ENCODE measurements at places on chromosomes 16 and 17.

DNA sequence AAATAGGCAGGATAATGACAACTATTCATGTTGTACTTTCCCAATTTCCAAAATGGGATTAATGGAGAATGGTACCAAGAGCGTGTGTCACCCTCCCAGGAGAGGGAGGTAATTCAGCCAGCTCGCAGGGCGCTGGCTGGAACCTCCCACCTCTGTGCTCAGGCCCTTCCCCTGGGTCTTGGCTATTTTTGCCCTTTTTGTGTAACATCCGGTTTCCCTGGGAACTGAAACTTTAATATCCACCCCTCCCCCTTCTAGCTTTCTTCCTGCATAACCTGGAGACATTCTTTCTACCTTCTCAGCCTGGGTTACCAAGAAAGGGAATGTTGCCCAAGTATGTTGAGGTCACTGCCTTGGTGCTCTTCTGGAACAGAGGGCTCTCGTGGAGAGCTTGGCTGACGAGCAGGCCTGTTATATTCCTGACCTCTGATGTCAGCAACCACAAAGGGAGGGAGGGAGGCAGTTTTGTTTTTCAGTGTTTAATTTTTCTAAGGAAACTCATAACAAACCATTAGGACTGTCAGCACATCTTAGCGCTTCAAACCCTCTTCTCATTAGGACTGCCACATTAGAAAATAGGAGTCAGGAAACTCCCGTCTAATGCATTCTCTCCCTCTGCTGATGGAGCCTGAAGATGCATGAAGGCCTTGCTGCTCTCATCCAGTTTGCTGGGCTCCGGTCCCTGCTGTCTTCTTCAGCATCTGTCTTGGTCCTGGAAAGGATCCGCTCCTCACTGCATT is 25.6 kb downstream of the ITGB3 start:
- DNase-seq: peak; percentile 80

GRCh38 chr17:31733326-31733725 is 125.7 kb downstream of the COPRS start:
- no peak for DNase-seq

DNA sequence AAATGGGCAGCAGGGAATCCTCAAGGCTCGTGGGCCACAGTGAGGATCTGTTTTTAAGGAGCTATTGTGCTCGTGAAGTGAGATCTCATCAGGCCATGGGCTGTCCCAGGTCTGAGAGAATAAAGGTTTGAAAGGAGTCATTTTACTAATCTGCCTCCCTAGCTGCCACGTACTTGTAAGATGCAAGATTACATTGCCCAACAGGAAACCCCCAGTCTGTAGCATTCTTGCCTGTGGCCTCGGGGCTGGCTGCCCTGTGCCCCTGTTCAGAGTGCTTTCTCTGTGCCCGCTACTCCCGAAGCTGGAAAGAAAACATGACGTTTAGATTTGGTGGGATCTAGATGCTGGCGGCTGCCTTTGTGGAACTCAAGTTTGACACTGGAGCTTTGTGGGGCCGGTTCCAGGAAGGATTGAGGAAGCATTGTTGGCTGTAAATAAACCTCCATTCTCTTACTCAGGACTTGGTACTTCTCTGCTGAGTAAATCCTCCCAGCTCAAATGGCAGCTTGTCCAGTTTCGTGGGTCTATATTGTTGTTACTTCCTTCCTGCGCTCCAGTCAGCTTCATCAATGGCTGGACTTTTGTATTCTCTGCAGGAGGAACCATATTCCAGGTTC is 21.2 kb downstream of the SAP30BP start:
- DNase-seq: no peak

GRCh38 chr17:17672453-17673368 is 8.5 kb upstream of the RAI1 start:
- no peak for DNase-seq

DNA sequence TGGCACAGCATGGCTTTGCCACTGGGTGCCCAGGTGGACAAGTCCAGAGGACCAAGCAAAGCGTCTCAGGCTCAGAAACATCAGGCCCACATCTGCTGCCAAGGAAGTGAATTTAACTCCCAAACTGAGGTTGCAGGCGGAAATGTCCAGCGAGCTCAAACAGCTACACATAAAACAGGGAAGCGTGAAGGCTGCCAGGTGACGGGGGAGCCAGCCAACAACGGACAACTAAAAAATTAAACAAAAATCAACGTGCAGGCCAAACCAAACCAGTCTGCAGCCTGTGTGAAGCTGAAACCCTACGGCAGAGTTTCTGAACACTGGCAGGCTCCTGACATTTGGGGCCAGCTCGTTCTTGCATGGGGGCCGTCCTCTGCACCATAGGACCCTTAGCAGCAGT is 2.5 kb downstream of the TK1 start:
- no peak for DNase-seq

GRCh38 chr17:78411241-78411857 is 32.9 kb downstream of the PGS1 start:
- DNase-seq: no peak

DNA sequence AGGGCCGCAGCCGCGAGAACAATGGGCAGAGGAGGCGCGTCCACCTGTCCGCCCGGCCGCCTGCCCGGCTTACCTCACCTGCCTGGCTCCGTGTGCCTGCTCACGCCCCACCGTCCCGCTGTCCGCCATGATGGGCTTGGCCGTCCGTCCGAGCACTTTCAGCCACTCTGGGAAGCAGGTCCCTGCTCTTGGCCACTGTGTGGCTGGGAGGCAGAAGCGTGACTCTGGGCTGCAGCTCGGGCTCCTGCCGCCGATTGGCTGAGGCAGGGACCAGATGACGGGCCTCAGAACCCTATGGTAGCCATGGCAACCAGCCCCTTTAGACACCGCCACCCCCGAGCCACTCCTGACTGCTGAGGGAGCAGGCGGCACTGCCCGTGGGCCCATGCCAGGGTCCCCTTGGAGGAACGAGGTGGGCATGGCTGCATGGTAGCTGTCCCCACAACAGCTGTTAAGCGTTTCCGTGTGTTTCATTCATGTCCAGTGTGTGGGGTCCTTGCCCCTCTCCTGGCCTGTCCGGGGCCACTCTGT is 8.9 kb upstream of the AXIN1 start:
- no peak for DNase-seq

- no peak for DNase-seq
Measured at GRCh38 chr17:4902540-4902939, 358 bp downstream of the CHRNE start.

- DNase-seq: no peak
Measured at GRCh38 chr17:48223945-48224344, 116.4 kb downstream of the SNX11 start.

- no peak for DNase-seq
Measured at GRCh38 chr16:57349212-57350031, 9.2 kb upstream of the CCL22 start.

DNA sequence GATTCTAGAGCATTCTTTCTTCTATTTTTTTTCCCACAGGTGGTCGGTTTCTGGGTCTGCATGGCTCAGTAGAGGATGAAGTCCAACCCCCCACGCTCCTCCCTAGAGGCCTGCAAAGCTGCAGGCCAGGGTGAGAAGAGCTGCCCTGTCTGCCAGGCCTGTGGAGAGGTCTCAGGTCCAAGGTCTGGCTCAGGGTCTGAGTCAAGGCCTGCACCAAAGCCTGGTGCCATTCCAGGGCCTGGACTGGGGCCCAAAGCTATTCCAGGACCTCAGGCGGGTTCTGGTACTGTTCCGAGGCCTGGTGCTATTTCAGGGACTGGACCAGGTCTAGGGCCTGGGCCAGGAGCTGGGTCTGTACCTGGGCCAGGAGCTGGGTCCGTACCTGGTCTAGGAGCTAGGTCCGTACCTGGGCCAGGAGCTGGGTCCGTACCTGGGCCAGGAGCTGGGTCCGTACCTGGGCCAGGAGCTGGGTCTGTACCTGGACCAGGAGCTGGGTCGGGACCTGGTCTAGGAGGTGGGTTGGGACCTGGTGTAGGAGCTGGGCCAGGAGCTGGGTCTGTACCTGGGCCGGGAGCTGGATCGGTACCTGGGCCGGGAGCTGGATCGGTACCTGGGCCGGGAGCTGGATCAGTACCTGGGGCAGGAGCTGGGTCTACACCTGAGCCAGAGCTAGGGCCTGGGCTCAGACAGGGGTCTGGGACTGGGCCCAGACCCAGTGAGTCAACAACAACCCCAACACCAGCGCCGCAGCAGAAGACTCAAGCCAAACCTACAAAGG is 3.4 kb downstream of the SDR42E2 start:
- no peak for DNase-seq

- no peak for DNase-seq
Measured at GRCh38 chr17:74953134-74953687, 17.5 kb downstream of the OTOP3 start.

DNA sequence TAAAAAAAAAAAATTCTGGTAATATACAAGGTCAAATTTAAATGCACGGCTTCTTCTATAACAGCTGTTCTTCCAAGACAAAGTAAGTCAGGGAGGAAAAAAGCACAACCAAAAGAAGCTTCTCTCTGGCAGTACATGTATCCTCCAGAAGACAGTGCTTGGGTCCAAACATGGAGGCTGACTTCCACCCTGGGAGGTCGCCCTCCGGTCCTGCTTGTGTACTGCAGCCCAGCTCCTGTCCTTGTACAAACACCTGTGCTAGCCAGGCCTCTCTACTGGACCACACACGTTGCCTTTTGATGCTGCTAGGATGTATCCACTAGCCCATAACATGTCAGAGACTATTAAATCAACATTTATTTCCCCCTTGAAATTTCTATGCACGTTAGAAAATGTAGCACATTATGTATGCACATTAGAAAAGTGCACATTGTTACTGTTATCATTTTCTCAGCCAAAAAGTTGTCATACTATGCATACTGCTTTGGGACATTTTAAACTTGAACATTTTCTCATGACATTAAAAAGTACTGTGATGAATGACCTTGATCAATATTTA is 21.9 kb downstream of the TEKT3 start:
- DNase-seq: no peak

DNA sequence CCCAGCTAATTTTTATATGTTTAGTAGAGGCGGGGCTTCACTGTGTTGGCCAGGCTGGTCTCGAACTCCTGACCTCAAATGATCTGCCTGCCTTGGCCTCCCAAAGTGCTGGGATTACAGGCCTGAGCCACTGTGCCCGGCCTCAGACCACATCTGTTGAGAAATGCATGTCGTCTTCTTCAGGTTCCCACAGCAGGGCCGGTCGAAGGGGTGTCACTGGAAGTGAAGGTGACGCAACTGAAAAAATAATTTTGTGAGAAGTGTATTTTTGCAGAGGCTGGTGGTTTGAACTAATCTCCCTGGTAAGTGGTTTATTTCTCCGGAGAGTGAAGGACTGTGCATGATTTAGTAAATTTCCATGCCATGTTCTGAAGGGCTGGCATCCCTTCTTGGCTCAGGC is 33.4 kb upstream of the IL34 start:
- no peak for DNase-seq

DNA sequence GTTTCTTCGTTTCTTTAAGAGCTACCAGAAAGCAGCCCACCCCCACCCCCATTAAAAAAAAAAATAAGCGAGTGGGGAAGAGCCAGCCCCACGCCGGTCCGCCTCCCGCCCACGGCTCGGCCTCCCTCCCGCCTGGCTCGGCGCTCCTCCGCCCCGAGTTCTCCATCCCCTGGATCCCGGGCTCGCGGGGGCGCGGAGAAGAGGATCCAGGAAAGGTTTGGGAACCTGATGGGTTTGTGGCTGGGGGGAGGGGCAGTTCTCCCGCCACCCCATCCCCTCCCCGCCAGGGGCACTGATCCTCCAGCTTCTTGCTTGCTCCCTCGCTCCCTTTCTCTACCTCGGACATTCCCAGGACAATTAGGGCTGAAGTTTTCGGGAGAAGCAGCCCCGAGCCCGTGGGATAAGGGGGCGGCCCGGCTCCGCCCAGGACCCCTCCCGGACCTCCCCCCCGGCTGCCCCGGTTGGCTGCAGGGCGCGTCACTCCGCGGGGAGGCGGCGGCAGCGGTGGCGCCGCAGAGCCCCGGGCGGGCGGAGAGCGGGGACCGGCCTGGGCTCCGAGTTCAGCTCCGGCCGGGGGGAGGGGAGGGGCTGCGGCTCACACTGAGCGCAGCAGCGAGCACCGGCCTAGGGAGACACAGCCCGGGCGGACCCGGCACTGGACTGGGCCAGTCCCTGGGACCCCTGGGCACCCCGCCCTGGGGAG is 1.0 kb upstream of the SALL1 start:
- peak; percentile 59 for DNase-seq

GRCh38 chr17:10019941-10020451 is 114.9 kb upstream of the RCVRN start:
- DNase-seq: no peak

DNA sequence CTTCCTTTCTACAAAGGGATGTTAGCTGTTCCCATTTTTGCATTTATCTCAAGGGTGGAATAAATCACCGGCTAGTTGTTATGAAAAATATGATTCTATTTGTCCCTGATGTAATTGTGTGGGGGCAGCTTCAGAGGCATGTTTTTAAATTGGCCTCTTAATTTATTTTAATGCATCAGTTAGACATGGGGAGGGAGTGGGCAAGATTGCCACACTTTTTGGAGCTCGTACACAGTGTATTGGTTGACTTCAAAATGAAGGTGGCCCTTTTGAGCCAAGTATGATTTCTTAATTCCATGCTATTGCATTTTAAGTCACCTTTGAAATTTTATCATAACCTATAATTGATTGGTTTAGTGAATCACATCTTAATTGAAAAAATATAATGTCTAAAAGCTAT is 223.7 kb downstream of the CDH11 start:
- no peak for DNase-seq

- no peak for DNase-seq
Measured at GRCh38 chr16:14018851-14019250, 52.3 kb upstream of the MRTFB start.

DNA sequence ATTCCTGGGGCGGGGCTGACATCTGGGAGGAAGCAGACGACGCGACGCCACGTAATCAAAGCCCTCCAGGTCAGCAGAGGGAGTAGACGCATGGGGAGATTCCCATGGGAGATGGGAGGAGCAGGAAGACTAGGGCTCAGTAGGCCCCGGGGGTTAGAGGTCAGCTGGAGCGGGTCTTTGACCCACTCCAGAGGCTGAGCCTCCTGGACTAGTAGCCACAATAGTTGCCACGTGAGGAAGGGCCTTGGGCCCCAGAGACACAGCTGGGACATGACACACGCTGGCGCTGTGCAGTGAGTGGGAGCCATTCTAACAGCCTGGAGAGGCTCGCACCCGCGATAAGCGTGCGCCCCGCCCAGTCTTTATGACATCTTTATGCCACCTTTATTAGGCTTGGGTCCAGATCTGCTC is 95.7 kb upstream of the AMZ2 start:
- DNase-seq: no peak

DNA sequence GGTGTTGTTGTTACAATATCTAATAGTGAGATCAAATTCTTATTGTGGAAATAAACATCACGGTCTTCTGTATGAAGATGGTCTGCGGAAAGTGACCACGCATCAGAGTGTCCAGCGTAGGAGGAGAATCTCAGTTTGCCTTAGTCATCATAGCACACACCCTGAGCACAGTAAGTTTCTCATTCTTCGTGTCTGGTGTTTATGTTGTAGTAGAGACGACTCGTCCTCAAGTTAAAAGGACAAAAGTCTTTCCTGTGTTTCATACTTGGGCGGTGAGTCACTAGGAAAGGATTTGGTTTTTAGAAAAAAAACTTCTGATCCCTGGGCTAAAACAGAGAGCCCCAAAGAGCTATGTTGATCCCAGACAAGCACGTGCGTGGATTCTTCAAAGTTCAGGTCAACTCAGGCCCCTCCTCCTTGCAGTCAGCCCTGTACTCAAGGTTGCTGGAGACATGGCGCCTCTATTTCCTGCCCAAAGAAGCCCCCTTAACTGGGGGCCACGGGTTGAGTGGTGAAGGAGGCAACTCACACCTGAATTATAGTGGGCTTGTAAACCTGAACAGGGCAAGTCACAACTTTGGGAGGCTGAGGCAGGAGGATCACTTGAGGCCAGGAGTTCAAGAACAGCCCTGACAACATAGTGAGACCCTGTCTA is 170.4 kb downstream of the ZFHX3 start:
- peak; percentile 57 for DNase-seq
